ENCODE measurements at places on chromosomes 12 and 14. TPM values are rescaled to one million over a fixed set of nuclear protein-coding genes. Genes with fewer than 3 reads are reported as not detected.

DNA sequence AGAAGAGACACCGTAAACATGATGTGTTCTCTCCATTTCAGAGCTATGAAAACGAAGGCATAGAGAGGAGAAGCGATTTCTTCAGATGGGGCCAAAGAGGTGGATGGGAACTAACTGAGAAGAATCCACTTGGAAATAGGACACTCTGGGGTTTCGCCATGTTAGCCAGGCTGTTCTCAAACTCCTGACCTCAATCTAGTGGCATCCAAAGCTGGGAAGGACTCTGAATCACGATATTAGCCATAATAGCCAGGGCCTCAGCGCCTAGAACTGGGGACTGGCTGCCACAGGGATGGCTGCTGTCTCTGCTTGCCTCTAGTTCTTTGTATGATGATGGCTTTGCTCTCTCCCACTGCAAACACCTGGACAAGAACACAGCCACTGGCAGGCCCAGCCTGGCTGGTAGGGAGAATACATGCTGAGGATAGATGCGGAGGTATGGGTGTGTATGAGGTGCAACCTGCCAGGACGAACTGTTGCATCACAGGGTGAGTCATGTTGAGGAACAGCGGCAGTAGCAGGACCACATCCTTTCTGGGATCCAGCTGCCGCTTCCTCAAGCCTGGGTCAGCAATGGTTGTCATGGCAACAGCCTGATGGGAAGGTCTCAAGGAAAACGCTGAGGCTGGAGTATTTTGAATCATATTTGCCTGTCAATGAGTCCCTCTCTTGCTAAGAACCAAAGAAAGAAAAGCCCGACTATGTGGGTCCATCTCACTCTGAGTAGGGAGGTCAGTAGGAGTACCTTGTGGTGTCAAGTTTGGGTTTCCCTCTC, 31.1 kb downstream of the CCDC177 start:
- DNase-seq, result peak; percentile 80

The POTEM gene
- not detected for total RNA-seq

DNA sequence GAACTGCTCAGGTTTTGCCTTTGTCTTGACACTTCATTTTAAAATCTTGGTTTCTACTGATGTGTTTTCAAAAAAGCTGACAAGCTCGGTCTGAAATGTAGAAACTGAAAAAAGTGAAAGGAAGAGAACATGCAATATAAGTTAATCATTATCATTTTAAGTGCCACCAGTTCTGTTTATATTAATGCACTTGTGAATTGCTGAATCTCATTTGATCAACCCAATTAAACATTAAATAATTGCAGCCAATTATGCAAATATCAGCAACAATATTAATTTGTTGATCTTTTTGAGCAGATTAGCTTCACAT, 133.8 kb downstream of the BCAT1 start:
- no peak for DNase-seq

The RIC8B gene
- 10.1 TPM for total RNA-seq

The FGF23 gene
- not detected for total RNA-seq

The ERBB3 gene
- not detected for total RNA-seq

The PARPBP gene
- 19.2 TPM for total RNA-seq

DNA sequence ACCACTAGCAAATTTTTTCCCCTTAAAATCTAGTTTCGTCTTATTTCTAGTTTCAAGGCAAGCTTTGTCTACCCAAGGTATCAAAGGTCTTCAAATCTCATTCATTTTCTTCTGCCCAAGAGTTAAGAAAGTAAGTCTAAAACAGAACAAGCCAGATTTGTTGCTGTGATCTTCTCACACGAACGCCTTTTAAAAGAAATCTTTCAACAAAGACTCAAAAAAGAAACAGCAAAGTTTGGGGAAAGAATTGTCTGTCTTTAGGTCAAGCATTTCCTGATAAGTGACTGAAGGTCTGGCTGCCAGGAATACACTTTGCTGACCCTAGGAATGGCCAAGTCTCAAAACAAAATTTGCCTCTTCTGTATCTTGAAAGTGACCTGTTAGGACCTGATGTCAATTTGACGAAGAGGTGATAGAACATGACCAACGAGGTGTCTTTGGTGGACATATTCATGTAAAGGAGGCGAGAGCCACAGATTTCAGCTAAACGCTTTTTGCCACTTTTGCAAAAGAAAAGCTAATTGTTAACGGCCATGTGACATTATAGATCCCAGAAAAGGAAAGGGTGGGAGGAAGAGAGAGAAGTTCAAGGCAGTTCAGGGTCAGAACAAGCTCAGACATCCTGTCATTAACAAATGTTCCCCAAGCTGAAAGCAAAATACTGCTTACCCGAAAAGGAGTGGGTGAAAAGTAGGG, 1.7 kb downstream of the CDK17 start:
- no peak for DNase-seq

DNA sequence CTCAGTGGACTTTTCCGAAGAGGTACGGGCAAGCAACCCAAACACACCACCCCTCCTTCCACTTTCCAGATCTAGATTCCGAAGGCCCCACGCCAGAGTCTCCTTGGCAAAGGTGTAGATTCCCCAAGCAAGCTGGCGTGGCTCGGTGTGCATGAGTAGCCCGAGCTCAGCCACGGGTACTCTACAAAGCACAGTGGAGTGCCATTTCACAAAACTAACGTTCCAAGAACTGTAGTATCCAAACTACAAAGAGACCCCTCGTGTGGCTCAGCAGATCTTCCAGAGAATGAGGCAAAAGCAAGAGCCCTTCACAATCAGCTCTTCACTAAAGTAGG, 72.1 kb downstream of the FOXN3 start:
- no peak for DNase-seq

DNA sequence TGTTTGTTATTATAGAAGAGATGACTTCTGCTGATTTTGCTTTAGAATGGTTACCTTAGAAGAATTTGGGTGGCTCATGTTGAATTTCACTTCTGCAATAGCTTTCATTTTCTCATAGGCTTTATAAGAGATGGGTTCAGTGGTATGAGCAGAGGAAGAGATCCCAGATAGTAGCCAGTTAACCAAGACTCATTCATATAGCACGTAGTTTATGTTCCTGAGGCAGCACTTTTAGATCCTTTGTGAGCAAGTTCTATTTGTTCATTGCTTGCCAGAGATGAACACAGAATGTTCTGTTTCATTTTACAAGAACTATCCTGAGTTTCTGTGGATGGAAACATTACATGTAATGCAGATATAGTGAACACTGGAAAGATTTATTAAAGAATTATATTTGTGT, 32.2 kb downstream of the RAB21 start:
- no peak for DNase-seq

- no peak for DNase-seq
Measured at GRCh38 chr14:57761800-57762199, 104.1 kb downstream of the SLC35F4 start.

DNA sequence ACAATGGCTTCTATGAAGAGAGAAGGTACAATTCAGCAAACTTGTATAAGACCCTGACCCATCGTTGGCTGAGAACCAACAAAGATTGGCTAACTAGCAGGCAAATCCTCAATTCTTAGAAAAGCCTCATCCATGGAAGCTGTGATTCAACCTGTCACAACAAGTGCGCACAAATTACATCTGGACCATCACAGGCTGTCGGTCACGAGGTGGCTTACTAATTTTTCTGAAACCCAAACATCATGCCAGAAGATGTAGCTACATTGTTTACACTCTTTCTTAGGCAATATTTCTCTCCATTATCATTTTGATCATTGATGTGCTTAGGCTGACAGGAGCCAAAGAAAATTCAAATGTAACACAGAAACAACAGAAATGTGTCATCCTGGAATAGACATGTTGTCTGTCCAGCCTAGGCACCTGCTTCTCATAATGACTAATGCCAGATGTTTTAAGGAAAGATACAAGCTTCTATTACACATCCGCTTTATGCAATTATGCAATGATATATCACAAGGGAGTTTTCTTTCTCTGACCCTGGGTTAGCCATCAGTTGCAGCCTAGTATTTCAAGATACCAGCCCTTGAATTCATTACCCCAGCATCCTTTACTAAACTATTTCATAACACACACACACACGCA, 92.9 kb upstream of the DIO2 start:
- no peak for DNase-seq

- no peak for DNase-seq
Measured at GRCh38 chr12:68393417-68393816, 61.3 kb upstream of the MDM1 start.

GRCh38 chr14:73788701-73789551, 62.7 kb upstream of the PTGR2 start:
- no peak for DNase-seq

- no peak for DNase-seq
Measured at GRCh38 chr14:49553106-49553505, 33.1 kb downstream of the RPS29 start.

The IL22 gene
- not detected for total RNA-seq

The SLC24A4 gene
- 0.07 TPM for total RNA-seq

GRCh38 chr12:89134213-89134770, 218.0 kb downstream of the DUSP6 start:
- DNase-seq, result no peak

DNA sequence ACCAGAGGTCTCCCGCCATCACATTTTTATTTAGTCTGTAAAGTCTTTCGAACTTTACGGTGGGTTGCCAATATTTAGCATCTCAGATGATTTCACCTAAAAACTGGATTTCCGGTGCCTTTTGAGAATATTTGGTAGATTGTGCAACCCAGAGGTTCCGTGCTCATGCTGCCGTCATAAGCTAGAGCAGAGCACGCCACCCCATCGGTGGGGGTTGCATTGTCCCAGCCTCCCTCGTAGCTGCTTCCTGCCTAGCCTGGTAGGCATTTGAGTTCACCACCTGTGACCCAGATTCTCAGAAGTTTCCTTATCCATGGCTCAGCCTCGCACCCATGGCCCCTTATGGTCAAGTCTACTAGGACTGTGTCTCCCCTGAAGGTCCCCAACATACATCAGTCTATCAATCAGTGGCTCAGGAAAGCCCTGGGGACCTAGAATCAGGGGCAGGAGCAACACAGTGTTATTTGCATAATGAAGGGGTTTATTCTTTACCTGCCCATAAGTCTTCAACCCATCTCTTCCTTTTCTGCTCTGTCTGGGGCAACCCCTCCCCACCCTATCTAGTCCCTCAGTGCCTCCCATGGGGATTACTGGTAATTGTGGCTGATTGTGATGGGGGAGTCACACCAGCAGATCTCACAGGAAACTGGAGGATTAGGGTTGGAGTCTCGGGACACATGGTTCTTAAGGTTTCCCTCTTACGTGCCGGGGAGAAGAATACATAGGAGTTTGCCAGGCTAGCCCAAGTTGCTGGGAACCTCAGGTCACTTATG, 152.3 kb downstream of the PHETA1 start:
- no peak for DNase-seq

DNA sequence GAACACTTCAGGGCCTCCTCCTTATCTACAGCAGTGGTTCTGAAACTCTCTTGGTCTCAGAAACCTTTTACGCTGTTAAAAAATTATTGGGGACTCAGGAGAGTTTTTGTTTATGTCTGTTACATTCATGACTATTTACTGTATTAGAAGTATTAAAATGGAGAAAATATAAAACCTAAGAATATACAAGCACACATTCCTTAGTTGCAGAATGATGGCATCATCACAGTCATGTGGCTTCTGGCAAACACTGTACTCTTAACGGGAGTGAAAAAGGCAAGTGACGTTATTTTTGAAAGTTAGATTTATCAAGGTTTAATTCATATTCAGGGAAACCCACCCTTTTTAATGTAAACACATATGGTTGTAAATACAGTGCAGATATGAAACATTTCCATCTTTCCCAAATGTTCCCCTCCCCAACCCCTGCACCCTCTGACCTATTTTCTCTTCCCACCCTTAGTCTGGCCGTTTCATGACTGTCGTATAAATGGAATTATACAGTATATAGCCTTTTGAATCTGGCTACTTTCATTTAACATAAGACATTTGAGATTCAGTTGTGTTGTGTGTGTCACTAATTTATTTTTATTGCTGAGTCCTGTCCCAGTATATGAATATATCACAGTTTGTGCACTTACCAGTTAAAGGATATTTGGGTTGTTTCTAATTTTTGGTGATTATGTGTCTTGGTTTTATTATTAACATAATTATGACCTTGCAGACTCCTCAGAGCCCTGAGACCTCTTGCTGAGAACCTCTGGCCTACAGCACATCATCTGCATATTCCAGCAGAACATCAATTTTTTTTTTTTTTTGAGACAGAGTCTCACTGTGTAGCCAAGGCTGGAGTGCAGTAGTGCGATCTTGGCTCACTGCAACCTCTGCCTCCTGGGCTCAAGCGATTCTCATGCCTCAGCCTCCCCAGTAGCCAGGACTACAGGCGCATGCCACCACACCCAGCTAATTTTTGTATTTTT, 457.0 kb downstream of the PCNX1 start:
- DNase-seq, result no peak

- no peak for DNase-seq
Measured at GRCh38 chr12:110431957-110432587, 18.1 kb downstream of the ARPC3 start.

The CLEC2A gene
- total RNA-seq, result not detected

- DNase-seq, result no peak
Measured at GRCh38 chr12:51951843-51952722, 584 bp downstream of the ACVR1B start.

DNA sequence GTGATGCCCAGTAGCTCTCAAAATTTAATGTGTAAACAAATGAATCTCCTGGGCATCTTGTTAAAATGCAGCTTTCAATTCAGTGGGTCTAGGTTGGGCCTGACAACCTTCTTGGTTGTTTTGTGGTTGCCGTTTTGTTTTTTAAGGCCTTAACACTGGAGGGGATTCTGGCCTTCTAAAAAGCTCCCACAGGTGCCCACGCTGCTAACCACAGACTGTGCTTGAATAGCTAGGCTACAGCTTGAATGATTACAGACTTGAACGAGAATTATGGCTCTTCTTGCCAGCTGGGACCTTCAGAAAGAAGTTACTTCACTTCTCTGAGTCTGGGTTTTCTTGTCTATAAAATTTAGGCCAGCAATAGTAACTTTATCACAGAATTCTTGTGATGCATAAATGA, 1.3 kb upstream of the FLVCR2 start:
- DNase-seq, result no peak

DNA sequence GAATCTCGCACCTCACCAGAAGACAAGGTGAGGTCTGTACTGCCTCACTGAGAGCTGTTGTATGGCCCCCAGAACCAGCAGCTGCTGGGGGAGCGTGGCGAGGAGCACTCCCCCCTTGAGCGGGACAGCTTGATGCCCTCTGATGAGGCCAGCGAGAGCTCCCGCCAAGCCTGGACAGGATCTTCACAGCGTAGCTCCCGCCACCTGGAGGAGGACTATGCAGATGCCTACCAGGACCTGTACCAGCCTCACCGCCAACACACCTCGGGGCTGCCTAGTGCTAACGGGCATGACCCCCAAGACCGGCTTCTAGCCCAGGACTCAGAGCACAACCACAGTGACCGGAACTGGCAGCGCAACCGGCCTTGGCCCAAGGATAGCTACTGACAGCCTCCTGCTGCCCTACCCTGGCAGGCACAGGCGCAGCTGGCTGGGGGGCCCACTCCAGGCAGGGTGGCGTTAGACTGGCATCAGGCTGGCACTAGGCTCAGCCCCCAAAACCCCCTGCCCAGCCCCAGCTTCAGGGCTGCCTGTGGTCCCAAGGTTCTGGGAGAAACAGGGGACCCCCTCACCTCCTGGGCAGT, 9.3 kb downstream of the CACNB3 start:
- no peak for DNase-seq

All from MG63 (cell line).